Activated T-helper 1 cell treated with anti-CD3 and anti-CD28 coated beads, Interleukin-2, amount 50 U/mL, for 16 hours (primary cell): ENCODE measurements at places on chromosomes 12 and 14.

- no peak for DNase-seq
These were observed 8.8 kb downstream of the TAMALIN start for GRCh38 chr12:52015532-52016041.

DNA sequence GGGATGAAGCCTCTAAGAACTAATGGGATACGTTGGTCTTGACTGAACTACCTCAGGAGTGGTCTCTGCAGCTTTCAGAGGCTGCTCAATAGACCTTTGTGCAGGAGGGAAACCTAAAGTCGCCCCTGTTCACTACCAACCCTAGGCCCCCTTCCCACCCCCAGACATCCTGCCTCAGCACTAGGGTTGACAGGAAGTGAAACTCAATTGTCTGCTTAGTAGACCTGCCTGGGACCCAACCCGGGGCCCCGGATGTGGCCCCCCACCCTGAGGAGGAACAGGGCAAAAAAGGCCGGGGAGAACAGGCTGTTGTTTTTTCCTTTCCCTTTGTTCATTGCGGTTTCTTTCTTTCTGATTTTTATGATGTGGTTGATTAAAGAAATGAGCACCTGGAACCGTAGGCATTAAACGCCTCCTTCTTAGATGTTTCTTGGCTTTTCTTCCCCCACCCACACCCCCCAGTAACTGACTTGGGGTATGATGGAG, 1.6 kb upstream of the DGKA start:
- DNase-seq = peak; percentile 77

DNA sequence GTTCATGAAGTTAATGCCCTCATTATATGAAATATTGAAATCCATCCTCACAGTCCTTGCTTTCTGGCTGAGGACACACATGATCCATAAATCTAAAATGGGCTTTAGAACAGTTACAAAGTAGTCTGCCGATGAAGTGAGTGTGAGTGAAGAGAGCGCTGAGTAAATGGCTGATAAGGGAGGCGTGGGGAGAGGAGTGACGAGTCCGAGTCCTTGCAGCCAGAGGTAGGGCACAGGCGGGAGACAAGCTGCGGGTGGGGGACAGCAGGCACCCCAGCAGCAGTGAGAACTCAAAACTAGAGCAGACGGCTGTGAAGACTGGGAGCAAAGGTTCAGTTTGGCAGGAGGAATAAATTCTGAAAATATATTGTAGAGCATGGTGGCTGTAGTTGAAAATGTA, 140.1 kb upstream of the ATP2B1 start:
- DNase-seq = no peak

DNA sequence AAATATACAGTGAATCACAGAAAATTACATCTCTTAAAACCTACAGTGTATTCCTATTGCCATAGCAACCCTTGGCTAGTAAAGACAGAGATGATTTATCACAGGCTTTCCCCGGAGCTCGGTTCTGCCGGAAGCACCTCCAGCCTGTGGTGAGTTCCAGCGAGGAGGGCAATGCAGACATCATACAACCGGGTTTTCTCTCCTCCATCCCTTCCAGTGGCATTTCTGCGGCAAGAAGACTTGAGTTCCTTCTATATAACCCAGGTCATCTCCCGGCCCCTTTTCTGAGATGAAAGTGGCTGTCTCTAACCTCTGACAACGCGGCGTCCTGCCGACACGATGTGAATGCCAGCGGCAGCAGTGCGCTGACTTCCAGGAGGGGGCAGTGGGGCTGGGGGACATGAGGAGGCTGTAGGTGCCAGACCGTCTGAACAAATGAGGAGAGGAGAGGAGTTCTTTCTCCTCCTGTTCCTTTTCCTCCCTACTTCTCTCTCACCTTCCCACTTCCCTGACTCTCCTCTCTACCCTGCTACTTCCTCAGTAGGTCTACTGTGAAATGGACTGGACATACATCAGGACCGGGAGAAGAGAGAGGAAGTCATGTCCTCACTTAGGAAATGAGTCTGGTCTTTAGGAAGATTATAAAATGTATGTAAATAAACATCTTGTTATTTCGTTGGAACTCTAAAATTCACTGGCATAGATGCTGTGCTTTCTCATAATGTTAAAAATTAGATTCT, 68.6 kb upstream of the MAX start:
- peak; percentile 15 for DNase-seq
